Breast epithelium (tissue), 4 donors: ENCODE measurements at places on chromosomes 2 and 18.

GRCh38 chr18:70228536-70228935, 23.0 kb upstream of the RTTN start:
- H3K4me3 ChIP-seq, result no peak overlapping the region
- H3K4me1 ChIP-seq, result no peaks in the 10 kb centered on the region
- no peaks in the 10 kb centered on the region for H3K36me3 ChIP-seq
- no peaks in the 10 kb centered on the region for H3K27me3 ChIP-seq
- no peak overlapping the region for H3K27ac ChIP-seq
- DNase-seq, result no peak

- H3K27me3 ChIP-seq, result no peaks in the 10 kb centered on the region
- peaks cover 12% of the 10 kb centered on the region for H3K4me1 ChIP-seq
- peak overlapping the region; percentile 86 for H3K27ac ChIP-seq
- no peaks in the 10 kb centered on the region for H3K36me3 ChIP-seq
- DNase-seq, result no peak
Measured at GRCh38 chr2:201072201-201072530, 365 bp downstream of the NDUFB3 start.

GRCh38 chr2:15732341-15733077, 140.8 kb downstream of the DDX1 start:
- H3K27ac ChIP-seq, result no peak overlapping the region
- peaks cover 11% of the 10 kb centered on the region for H3K4me1 ChIP-seq
- no peaks in the 10 kb centered on the region for H3K27me3 ChIP-seq
- no peak for DNase-seq

DNA sequence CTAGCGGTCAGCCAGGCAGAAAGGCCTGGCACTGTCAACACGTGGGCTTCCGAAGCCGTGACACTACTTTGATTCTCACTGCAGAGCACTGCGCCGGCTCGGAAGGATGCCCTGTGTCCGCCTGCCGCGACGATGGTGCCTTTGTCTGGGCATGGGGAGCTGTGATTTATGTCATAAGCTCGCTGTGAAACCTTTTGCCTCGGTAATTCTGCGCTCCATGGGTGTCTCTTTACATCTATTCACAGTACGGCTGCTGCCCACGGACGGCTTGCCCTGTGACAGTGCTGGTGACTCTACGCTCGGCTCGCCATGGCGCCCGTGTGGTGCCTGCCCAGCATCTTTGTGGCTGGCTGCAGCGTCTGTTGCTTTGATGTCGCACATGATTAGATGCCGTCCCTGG, 43.1 kb upstream of the GBX2 start:
- H3K36me3 ChIP-seq, result no peaks in the 10 kb centered on the region
- no peak overlapping the region for H3K4me3 ChIP-seq
- DNase-seq, result no peak

DNA sequence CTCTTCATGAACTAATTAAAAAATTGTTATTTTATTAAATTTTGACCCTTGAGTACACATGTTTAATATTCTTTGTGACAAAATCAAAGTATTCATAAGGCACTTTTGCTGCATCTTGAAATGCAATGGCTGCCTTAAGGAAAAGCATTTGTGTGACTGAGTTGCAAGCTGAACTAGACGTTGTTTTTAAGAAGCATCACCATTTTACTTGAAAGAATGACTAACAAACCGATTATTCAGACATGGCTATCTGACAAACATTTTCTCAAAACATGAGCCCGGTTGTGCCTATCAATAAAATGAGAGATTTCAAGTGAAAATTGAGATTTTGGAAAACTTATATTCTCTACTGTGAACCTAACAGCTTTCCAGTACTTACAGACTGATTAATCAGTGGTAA, 2.8 kb downstream of the GCFC2 start:
- DNase-seq, result no peak
- no peaks in the 10 kb centered on the region for H3K27me3 ChIP-seq
- peaks cover 3% of the 10 kb centered on the region for H3K36me3 ChIP-seq
- no peak overlapping the region for H3K4me3 ChIP-seq
- H3K4me1 ChIP-seq, result no peaks in the 10 kb centered on the region

DNA sequence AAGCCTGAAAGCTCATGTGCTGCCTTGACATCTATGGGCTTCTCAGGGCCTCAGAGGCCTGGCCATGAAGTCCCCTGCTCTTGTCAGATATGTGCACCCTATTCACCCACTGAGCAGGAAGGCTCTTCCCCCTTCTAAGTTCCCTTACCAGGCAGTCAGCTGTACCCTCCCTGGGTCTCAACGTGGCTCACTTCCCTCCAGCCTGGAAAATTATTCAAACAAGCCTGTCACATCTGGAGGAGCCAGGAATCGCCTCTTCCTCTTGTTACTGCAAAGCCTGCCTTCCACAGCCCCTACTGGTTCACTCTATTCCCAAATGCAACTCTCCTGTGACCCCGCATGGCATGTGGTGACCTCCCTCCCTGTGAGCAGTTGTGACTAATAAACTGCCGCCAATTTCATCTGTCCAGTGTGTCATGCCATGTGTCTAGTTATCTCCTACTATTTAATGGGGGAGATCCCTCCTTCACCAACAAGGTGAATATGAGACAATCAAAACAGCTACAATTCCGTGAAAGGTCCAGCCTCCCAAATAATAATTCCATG, 8.4 kb upstream of the SERPINB8 start:
- no peak overlapping the region for H3K27ac ChIP-seq
- H3K4me1 ChIP-seq, result no peaks in the 10 kb centered on the region
- no peaks in the 10 kb centered on the region for H3K36me3 ChIP-seq
- no peak overlapping the region for H3K4me3 ChIP-seq

DNA sequence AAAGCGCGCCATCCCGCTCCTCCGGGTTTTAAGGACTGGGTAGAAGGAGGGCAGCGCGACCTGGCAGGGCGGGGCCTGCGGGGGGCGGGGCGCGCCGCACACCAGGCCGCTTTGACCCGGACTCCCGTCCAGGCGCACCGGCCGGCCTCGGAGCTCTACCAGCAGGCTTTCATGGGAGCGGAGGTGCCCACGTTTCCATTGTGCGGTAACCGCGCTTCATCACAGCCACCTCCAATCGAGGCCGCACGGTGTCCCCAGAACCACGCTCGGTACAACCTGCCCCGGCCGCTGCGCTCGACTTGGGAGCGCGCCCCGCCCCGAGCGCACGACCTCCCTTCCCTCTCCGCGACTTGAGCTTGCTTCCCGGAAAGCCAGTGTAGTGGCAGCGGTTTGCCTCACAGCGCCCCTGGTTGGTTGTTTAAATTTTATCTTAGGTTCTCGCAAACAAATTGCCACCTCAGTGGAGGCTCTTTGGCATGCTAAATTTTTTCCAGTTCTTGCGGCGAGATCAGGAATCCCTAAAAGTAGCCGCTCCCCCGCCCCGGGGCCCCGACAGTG, 280 bp upstream of the CYP1B1 start:
- H3K36me3 ChIP-seq, result no peaks in the 10 kb centered on the region
- peaks cover 3% of the 10 kb centered on the region for H3K4me1 ChIP-seq
- H3K27ac ChIP-seq, result peak overlapping the region; percentile 97
- H3K27me3 ChIP-seq, result no peaks in the 10 kb centered on the region
- peak; percentile 75 for DNase-seq
